Activated T-helper 2 cell treated with anti-CD3 and anti-CD28 coated beads, Interferon-gamma antibody, Interleukin-2, Interleukin-4, amounts not matched to agents 10 μg/mL and 5 μg/mL and 100 μg/mL, durations not matched to agents 14 hours and 24 hours and 36 hours (primary cell): ENCODE measurements at places on chromosomes 7 and 10. TPM values are rescaled to one million over a fixed set of nuclear protein-coding genes. Genes with fewer than 3 reads are reported as not detected.

GRCh38 chr10:132713421-132714095, 72.4 kb downstream of the NKX6-2 start:
- no peaks in the 10 kb centered on the region for H3K27me3 ChIP-seq
- DNase-seq: no peak
- no peaks in the 10 kb centered on the region for H3K4me1 ChIP-seq
- no peak overlapping the region for H3K4me3 ChIP-seq

- no peaks in the 10 kb centered on the region for H3K4me1 ChIP-seq
- H3K4me3 ChIP-seq: no peak overlapping the region
- no peak overlapping the region for H3K27ac ChIP-seq
- H3K36me3 ChIP-seq: no peaks in the 10 kb centered on the region
- H3K27me3 ChIP-seq: no peaks in the 10 kb centered on the region
These were observed 272.5 kb upstream of the SEMA3E start for GRCh38 chr7:83921271-83921940.

RELN gene
- not detected in 2 replicates for total RNA-seq

DNA sequence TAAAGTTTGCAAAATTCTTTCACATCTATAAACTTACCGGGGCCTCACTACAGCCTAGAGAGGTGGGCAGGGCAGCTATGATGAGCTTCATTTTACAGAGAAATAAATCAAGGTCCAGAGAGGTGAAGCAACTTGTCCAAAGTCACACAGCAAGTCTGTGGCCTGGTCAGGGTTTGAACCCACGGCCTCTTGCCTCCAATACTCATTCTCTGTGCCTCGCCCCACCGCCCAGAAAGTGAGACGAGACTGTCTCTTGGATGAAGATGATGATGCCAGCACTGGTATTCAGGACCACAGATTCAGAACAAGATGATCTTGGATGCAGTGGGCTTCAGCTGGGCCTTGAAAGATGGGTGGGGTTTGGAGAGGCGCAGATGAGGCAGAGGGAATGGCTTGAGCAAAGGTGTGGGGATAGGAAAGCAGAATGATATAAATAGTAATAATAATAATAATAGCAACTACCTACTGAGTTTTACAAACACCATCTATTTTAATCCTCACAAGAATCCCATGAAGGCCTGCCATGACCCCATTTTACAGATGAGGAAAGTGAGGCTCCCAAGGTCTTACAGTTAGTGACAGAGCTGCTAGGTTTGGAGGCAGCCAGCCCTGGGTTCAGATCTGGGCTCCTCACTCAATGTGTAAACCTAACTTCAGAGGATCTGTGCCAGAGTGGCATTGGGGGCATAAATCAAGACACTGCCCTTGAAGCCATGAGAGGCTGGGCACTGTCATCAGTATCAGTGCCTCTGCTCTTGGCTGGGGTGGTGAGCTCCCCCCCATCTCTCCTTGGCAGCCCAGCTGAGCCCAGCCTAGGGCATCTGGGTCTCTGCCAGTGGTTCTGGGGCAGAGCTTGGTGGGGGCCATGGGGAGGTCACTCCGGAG, 70.0 kb downstream of the NEURL1 start:
- no peaks in the 10 kb centered on the region for H3K36me3 ChIP-seq
- H3K27me3 ChIP-seq: peaks cover 14% of the 10 kb centered on the region
- no peaks in the 10 kb centered on the region for H3K4me1 ChIP-seq
- no peak for DNase-seq

CYP3A7 gene
- total RNA-seq: not detected in 2 replicates

- H3K4me3 ChIP-seq: no peak overlapping the region
- H3K27me3 ChIP-seq: peaks cover 6% of the 10 kb centered on the region
- no peaks in the 10 kb centered on the region for H3K36me3 ChIP-seq
- H3K27ac ChIP-seq: no peak overlapping the region
- peaks cover 13% of the 10 kb centered on the region for H3K4me1 ChIP-seq
- no peak for DNase-seq
These were observed 27.8 kb downstream of the CHST15 start for GRCh38 chr10:124065382-124066125.

CH25H gene
- not detected in 2 replicates for total RNA-seq

DNA sequence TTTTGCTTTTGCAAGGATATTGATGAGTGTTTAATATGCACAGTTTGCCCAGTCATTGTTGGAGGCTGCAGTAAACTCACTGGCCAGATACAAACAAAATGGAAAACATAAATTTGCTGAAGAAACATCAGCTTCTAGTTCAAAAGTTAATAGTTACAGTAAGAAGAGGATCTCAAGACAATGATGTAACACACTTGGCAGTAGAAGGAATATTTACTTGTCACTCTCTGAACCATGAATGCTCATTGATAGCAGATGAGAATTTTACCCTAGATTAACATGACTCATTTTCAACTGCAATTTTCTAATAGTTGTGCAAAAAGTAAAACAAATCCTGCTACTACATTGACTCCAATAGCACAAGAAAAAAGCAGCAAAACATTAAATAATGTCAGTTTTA, 47.7 kb downstream of the VWC2 start:
- H3K27ac ChIP-seq: no peak overlapping the region
- no peaks in the 10 kb centered on the region for H3K27me3 ChIP-seq
- H3K36me3 ChIP-seq: no peaks in the 10 kb centered on the region
- no peak overlapping the region for H3K4me3 ChIP-seq
- no peak for DNase-seq
